GM23338 (cell line): ENCODE measurements at places on chromosomes 12 and 14.
A peak's percentile ranks its signal among the peaks of the same experiment; 100 is the strongest.

- no peak for DNase-seq
Measured at GRCh38 chr14:43790681-43791080, 716.4 kb downstream of the FSCB start.

DNA sequence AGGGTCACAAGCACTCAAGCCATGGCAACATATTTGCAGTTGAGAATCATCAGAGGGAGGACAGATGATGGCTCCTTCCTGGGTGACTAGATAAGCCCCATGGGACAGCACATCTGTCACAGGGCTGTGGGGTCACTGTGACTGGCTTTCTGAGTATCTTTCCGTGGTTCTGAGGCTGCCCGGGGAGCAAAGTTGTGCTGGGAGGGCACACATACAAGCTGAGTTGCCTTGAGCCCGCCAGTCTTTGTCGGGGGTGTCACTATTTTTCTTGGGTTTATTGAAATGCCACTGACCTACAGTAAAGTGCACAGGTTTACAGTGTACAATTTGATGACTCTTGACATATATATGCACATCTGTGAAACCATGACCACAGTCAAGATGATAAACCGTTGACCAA is 17.2 kb upstream of the KIF26A start:
- no peak for DNase-seq

GRCh38 chr12:32034045-32034444 is 72.6 kb upstream of the BICD1 start:
- DNase-seq, result no peak

- peak; percentile 67 for DNase-seq
Measured at GRCh38 chr12:15979096-15980092, 68.3 kb downstream of the DERA start.

DNA sequence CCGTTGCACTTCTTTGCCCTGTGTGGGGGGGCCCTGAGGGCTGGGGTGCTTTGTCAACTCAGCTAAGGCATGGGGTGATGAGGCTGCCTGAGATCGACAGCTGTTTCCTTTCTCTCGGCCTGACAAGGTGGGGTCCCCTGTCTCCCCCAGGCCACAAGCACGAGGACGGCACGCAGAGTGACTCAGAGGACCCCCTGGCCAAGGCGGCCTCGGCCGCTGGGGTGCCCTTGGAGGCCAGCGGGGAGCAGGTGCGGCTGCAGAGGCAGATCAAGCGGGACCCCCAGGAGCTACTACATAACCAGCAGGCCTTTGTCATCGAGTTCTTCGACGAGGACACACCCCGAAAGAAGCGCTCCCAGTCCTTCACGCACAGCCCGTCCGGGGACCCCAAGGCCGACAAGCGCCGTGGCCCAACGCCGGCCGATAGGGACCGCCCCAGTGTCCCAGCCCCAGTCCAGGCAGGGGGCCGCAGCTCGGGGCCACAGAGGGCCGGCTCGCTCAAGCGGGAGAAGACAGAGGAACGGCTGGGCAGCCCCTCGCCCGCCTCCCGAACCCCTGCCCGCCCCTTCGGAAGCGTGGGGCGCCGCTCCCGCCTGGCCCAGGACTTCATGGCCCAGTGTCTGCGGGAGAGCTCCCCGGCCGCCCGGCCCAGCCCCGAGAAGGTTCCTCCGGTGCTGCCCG is 18.8 kb downstream of the CEP170B start:
- no peak for DNase-seq

DNA sequence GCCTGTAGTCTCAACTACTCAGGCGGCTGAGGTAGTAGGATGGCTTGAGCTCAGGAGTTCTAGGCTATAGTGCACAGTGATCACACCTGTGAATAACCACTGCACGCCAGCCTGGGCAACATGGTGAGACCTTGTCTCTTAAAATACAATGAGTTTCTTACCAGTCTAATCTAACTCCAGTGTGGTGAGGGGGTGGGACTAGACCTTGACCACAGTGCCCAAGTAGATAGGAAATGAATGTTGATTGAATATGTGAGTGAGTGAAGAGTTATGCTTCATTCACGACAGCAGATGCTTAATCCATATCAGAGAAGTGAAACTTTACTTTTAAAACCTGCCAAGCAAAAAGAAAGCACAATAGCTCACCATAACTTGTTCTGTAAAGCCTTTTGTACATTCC is 11.2 kb upstream of the AK7 start:
- no peak for DNase-seq

GRCh38 chr14:99595034-99595433 is 9.0 kb downstream of the CCDC85C start:
- no peak for DNase-seq

GRCh38 chr12:40105265-40105514 is 691 bp downstream of the SLC2A13 start:
- DNase-seq, result no peak

GRCh38 chr12:120216742-120217605 is 16.1 kb upstream of the RPLP0 start:
- DNase-seq, result peak; percentile 50

GRCh38 chr14:24247422-24247821 is 5.0 kb upstream of the TINF2 start:
- no peak for DNase-seq

DNA sequence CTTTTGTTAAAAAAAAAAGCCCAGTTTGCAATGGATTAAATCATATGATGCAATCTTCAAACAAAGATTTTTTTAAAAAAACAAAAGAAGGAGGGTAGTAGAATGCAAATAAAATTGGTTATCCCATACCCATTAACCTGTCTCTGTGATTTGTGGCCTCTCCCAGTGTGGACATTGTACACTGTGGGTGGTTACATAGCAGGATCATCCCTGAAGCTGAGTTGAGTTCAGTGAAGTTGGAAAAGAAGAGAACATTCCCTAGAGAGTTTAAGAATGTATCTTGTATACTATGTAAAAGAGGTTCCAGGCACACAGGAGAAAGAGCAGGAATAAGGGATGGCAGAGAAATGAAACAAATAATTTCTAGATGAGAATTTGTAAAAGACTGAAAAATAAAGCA is 142.4 kb upstream of the SLC16A7 start:
- no peak for DNase-seq

- no peak for DNase-seq
Measured at GRCh38 chr14:50301914-50302313, 10.1 kb downstream of the L2HGDH start.

GRCh38 chr12:46133751-46134150 is 135.1 kb downstream of the SLC38A1 start:
- no peak for DNase-seq

GRCh38 chr14:69581316-69581935 is 6.8 kb upstream of the CCDC177 start:
- DNase-seq, result no peak

- DNase-seq, result no peak
Measured at GRCh38 chr12:116613256-116613655, 54.1 kb downstream of the MAP1LC3B2 start.

DNA sequence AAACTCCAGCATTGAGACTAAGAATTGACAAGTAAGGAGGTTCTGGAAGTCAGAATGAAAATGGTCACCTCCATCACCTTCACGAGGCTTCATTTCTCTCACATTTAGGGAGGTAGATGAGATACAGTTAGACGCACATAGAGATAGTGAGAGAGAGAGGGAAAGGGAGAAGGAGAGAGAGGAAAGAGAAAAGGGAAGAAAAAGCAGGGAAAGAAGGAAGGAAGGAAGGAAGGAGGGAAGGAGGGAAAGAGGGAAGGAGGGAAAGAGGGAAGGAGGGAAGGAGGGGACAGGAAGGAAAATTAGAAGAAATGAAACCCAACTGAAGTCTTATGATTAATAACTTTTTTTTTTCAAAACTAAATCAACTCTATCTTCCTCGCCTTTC is 10.7 kb upstream of the FOXG1 start:
- DNase-seq, result no peak

GRCh38 chr14:101369194-101369915 is 191.9 kb upstream of the DIO3 start:
- DNase-seq, result no peak

DNA sequence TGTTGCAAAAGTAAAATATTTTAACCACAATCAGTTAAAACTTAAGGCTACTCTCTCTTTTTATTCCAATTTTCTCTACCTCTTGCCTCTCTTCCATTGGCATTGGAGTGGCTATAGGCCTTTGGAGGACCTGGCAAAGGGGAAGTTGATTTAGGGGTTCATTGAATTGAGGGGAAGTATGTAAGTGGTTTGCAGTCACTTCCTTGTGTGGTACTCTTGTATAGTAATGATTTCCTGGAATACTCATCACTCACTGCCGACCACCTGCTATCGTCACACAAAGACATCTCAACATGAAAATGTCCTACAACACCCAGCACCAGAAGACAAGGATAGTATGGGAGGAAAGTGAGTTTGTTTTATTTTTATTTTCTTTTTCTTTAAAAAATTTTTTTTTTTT is 45.7 kb upstream of the CPM start:
- DNase-seq, result no peak

GRCh38 chr14:88870777-88871176 is 46.3 kb downstream of the TTC8 start:
- DNase-seq, result no peak

DNA sequence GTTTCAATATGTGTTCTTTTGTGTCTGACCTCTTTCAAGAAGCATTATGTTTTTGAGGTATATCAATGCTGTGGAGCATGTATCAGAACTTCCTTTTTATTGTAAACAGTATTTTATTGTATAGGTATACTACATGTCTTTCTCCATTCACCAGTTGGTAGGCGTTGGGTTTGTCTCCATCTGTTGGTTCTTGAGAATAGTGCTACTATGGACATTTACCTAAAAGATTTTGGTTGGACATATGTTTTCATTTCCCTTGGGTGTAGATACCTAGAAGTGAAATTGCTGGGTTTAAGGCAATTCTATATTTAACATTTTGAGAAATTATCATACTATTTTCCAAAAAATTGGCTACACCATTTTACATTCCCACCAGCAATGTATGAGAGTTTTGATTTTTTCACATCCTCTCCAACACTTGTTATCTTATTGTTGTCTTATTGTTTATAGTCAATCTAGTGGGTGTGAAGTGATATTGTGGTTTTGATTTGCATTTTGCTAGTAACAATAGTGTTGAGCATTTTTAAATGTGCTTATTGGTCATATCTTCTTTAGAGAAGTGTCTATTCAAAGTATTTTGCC is 409.2 kb downstream of the IPO8 start:
- DNase-seq, result peak; percentile 52

DNA sequence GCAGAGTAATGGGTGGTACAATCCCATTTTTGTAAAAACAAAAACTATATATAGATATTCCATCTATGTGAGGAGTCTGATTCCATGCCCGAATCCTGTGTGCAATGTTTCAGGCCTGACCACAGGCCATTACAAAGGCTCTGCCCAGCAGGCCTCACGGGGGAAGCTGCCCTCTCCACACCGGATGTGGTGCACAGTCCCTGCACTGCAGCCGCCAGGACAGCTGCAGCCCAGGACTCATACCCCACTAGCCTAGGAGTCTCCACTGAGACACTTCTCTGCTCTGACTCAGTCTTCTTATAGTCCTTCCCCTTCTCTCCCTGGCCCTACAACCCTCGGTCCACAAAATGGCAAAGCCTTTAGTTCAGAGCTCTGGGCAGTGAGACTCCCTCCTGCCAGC is 190.4 kb downstream of the PPM1H start:
- DNase-seq, result no peak
